ENCODE measurements at places on chromosomes 5 and 9. TPM values are rescaled to one million over a fixed set of nuclear protein-coding genes. Genes with fewer than 3 reads are reported as not detected.

CMBL gene
- total RNA-seq, result 97.9 TPM

- DNase-seq, result no peak
These were observed 26.4 kb upstream of the ELL2 start for GRCh38 chr5:95988094-95988493.

DNA sequence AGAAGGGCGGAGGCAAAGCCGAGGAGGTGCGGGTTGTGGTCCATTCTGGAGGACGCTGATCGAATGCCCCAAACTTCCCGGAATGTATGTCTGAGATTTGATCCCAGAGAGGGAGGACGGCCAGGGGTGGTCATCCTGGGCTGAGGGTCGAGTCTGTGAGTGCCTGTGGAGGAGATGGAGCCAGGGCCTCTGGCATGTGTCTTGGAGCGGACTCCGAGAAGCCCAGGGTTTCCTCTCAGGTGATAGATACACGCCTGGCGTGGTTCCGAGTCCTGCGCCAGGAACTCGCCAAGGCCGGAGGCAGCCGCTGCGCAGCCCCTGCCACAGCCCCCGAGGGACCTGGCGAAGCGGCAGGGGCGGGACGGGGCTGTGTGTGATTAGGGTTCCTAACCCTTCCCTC is 363 bp downstream of the ZNF454 start:
- DNase-seq, result peak; percentile 16

IFNA7 gene
- total RNA-seq, result not detected

ROPN1L gene
- total RNA-seq, result not detected

All from mucosa of descending colon (tissue), 3 donors.